ENCODE measurements at places on chromosomes 7 and 10. TPM values are rescaled to one million over a fixed set of nuclear protein-coding genes. Genes with fewer than 3 reads are reported as not detected.

DNA sequence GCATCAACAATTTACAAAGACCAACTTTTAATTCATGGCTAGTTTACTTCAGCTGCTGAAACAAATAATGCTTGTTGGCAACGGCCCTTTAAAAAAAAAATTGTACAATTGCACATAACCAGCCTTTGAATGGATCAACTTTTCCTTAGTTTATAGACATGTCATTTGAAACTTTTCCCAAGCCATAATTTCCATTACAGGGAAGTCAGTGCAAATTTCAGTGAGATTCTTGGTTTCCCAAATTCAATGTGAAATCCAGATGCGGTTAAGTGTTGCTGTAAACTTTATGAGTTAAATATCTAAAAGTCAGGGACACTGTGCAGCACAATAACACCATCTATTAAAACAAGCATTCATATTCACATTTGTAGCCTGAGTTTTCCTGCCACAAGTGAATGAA is 182.2 kb downstream of the JAZF1 start:
- DNase-seq: no peak

GRCh38 chr7:142131439-142132185 is 20.1 kb downstream of the MGAM2 start:
- no peak for DNase-seq

Gene FKBP6
- not detected for total RNA-seq

DNA sequence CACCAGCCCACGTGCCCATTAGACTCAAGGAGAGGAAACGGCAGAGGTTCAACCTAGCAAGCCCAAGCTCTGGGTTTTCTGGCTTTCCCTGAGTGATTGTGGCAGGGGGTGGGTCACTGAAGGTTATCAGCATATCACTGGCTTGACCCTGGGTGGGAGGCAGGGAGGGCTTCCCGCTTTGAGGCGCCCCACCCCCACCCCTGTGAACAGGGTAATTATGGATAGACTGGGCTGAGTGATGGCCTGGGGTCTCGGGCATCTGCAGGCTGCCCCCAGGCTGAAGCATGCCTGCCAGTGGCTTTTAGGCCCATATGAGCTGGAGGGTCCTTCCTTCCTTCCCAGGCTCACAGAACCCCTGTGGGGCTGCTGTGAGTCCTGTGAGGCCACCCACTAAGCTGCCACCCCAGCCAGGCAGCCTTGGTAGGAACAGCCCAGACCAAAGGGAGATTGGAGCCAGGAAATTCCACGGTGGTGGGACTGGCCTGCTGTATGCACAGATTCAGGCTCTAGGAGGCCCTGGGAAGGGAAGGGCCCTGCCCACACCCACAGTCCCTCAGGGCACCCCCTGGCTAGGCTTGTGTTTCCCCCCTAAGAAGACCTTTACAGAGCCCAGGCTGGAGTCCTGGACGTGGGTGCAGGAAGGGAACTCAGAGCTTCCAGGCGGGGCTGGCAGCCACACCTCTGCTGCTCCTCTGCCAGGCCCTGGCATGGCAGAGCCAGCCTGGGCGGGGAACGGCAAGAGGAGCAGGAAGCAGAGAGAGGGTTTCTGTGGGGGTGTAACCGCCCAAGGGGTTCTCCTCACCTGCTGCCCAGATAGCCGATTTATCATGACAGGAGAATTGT is 33.1 kb downstream of the GPRIN2 start:
- DNase-seq: peak; percentile 97
